ENCODE measurements at places on chromosomes 2 and 18.

DNA sequence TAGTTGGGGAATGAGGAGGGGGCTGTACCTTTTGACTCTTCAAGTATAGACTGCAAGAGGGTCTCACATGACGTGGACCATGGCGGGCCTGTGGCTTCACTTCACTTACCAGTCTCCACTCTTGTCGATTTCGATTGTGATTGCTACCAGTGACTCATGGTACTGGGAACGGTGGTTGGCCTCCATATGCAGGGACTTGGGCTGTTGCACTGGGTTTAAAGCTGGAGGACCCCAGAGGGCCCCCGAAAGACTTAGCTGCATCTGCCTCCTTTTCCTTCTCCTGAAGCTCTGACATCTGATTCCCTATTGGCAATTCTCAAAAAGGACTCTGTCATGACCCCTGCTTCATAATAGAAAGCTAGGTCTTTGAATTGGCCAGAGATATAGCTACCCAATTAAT lies 43.4 kb downstream of the HK2 start:
- no peak for DNase-seq

DNA sequence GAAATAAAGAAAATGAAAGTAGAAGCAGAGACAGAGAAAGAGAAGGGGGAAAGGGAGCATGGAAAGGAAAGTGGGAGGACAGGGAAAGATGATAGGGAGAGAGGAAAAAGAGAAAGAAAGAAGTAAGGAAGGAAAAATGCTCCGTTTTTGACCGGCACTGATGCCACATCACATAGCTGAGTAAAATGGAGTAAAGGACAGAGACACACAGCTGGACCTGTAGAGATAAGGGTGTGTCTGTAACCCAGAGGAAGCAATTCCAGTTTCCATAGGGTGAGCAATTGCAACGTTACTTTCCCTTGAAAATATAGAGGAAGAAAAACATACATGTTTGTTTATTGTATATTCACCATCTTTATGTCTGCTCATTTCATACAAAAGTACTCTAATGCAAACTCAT lies 1866.9 kb upstream of the PIK3C3 start:
- no peak for DNase-seq

DNA sequence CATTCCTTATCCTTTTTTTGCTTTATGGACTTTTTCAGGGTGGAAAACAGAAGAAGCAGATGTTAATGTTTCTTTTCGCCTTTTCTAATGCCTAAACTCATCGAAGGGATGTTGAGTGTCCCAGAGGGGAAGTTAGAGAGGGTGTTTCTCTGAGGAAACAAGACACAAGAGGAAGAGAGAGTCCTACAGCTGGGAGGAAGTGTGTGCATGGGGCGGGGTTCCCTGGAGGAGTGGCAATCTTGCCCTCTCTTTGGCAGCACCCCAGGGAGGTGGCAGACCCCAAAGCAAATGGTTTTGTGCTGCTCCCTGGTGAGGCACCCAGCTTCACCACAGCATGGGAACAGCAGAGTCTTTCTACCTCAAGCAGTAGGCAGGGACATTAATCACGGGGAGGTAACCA lies 377.6 kb downstream of the RND3 start:
- no peak for DNase-seq

- no peak for DNase-seq
These were observed 276.3 kb downstream of the AFF3 start for GRCh38 chr2:99865818-99866676.

DNA sequence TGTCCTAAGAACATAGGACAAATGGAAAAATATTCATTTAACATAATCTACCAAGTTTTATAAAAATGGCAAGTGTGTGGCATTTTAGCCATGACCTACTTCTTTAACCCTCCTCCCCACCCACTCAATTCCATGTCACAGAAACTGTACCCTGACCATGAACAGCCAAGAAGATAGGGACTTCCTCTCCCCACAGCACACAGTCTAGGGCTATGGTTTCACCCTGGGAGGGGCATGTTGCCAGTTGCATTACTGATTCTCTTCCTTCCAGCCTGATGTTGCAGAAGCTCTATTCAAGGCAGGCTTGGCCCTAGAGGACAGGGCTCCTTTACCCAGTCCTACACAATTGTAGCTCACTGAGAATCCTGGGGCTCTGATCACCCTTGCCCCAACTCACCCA lies 153.6 kb upstream of the KLF7 start:
- DNase-seq, result no peak

GRCh38 chr2:120609826-120610395 lies 125.8 kb upstream of the GLI2 start:
- DNase-seq, result no peak

GRCh38 chr2:224004105-224004695 lies 34.9 kb downstream of the SERPINE2 start:
- no peak for DNase-seq

GRCh38 chr18:7565677-7566076 lies 1.4 kb upstream of the PTPRM start:
- no peak for DNase-seq

GRCh38 chr2:177873915-177874314 lies 198.7 kb downstream of the PDE11A start:
- DNase-seq, result no peak

GRCh38 chr2:70995426-70995729 lies 705 bp upstream of the TEX261 start:
- DNase-seq, result peak; percentile 68

DNA sequence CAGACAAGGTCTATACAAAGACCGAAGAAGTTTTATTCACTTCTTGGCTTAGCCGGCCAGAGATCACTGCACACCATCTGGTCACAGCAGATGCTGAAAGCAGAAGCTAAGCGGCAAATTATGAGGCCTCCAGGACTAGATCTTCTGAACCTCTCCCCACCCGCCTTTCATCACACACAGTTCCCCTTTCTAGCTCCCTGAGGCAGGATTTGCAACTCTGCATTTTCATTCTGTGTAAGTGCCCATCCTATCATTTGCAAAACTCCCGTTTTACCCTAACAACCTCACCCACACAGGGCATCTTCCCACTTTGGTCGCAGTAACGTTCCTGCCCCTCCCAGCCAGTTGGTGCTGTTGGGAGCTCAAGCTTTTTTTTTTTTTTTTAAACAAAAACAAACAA lies 3.1 kb upstream of the MOB1A start:
- DNase-seq, result peak; percentile 49

DNA sequence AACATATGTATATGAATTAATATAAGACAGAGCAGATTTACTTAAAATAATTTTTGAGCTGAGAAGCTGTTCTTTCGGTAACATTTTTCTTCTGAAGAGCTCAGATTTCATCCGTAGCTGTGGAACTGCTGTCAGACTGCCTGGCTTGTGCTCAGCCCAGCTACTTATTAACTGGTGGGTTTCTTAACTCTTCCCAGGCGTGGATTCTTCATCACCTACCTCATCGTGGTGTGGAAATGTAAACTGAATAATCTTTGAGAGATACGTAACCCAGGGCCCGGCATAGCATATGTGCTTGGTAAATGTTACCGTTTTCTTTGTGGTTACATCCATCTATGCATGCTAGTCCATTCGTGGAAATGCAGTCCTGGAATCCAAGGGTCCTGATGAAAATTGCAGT lies 145.0 kb downstream of the MCFD2 start:
- no peak for DNase-seq

DNA sequence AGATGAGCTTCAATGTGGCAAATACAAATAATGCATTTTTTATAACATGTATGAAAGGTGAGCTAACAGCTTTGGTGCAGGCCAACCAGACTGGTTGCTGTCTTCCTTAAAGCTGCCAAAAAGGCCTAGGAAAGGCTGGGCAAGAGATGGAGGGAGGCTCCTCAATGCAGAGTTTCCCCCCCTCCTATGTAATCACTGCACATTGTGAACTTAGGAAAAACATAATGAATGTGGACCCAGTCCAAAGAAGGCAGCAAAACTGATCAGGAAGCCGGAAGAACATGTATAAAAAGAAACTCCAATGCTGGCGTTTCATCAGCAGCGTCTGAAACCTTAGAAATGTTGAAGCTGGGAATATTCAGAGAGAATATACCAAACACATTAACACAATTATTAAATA lies 84.2 kb upstream of the LYPD6 start:
- DNase-seq, result no peak

- DNase-seq, result no peak
These were observed 100.4 kb upstream of the CD226 start for GRCh38 chr18:70047931-70048603.

GRCh38 chr18:13305301-13305700 lies 86.7 kb downstream of the LDLRAD4 start:
- no peak for DNase-seq
